ENCODE measurements at places on chromosomes 3 and 15. TPM values are rescaled to one million over a fixed set of nuclear protein-coding genes. Genes with fewer than 3 reads are reported as not detected.

The LSAMP gene
- not detected for total RNA-seq

The VPS13C gene
- 85.9 TPM for total RNA-seq

The SLC38A3 gene
- total RNA-seq, result not detected

DNA sequence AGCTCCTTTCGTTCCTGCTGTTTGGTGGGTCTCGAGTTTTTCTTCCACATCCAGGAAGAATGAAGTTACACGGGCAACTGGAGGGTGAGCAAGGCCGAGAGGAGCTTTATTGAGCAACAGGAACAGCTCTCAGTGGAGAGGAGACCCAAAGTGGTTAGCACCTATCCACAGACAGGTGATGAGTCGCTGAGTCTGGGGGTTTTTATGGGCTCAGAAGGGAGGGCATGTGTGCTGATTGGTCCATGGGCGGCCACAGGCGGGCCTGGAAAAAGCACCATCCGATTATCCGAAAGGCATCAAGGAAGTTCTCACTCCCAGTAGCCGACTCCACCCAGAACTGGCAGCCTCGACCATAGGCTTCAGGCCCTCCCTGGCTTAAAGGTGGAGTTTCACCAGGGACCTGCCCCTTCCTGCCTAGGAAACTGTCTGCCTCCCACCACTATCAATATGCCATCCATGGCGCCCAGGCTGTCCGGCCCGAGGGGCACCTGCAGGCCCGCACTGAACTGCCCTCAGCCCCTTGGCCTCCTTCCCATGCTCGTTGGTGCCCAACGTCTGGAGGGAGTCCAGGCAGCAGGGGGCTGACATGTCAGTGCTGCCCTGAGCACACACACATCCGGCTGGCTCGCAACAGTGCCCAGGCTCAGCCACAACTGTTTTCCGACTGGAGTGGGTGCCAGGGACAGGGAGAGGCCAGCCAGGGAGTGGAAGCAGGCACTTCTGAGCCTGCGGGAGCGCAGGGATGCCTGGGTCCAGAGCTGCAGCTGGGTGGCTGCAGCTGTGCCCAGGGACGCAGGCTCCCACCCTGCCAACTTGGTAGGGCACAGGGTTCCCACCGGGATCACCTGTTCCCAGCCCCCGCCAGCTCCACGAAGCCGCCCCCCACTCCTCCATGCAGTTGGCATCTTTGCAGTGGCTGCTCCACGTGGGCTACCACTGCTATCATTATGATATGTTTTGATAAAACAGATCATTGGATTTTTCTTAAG, 170.2 kb downstream of the FNDC3B start:
- DNase-seq, result no peak

DNA sequence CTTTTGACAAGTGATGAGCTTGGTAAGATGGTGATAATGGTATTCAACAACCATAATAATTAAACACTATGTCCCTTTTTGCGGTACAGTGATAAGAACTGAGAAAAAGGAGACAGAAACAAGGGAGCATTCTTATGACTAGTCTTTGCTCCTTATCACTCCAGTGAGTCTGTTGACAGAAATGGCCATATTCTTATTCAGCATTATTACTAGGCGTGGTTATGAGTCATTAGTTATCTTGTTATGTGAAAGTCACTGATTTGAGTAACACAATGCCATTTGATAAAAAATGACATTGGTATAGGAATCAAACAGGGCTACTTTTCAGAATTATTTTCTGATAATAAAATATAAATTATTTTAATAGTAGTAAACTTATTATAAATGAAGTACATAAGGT, 193.5 kb downstream of the C3orf38 start:
- DNase-seq, result no peak
